ENCODE measurements at places on chromosomes 2 and 18. TPM values are rescaled to one million over a fixed set of nuclear protein-coding genes. Genes with fewer than 3 reads are reported as not detected.

DNA sequence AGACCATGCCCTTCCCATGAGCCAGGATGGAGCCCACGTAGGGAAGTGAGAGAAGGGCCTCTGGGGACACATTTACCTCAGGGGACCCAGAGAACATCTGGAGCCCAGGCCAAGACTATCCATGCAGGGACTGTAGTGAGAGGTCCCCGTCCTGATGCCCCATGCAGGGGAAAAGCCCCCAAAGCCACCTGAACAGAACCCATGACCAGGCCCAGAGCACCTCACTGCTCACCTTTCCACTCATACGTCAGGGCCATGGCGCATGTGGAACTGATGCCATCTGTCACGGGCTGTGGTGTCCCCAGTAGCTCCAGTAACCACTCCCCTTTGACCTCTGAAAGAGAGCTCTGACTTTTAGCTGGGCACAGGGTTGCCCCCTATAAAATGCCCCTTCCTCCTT, 106.5 kb upstream of the TEX51 start:
- no peak for DNase-seq

GRCh38 chr2:240178564-240178963, 38.1 kb upstream of the OTOS start:
- no peak for DNase-seq

DNA sequence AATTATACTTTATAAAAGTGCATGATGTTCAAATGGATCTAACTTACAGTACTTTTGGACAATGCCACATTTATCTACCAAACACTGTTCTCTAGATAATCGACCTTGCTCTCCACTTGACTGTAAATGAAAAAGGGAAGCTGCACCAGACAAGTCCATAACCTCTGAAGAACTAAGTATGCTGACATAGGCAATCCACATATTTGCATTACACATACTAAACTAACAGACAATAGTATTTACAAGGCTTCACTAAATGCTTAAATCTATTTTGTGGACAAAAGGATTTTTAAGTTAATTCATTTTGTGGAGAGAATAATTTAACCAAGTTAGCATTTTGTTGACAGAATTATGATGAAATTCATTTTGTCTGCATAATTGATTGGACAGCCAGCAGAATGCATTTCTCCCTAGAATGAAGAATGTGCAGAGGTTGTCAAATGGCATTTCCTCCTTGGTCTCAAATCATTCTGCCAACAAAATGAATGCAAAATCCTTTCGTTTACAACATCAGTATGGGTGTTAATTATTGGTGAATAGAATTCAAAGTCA, 520.9 kb downstream of the CPS1 start:
- no peak for DNase-seq

GRCh38 chr18:54828281-54828881, at the start of gene RAB27B:
TSS of gene RAB27B (plus strand) at chr18:54828477. CDS start at chr18:54877586, 49,109 bp downstream.
- peak; percentile 59 for DNase-seq

NEU4 gene
- not detected for total RNA-seq

DNA sequence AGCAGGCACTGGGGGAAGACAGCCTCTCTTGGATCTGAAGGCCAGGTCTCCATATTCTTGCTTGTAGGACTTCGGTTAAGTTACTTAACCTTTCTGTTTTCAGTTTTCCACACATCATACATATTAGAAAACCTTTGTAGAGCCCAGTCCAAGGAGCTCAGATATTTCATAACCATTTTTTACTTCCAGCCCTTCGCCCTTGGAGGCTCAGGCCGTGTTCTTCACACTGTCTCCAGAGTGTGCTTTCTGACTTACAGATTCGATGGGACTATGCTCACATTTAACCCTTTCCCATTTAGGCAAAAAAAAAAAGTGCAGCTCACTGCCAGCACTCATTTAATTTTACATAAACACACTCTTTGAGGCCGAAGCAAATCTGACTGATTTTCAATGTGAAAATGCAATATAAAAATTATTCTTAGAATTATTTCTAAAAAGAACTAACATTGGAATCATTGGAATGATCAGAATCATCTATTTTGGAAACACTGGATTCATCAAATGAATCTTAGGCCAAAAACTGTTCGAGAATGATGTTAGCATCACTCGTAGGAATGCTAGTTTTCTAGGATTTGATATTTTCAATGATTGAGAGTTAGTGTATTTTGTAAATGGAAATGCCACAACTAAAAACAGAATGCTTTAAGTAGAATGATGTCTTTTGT, 55.0 kb downstream of the MTHFD2 start:
- no peak for DNase-seq

GRCh38 chr18:34108206-34108605, 116.5 kb downstream of the NOL4 start:
- DNase-seq: no peak

TMEM169 gene
- total RNA-seq: 0.12 TPM

- DNase-seq: no peak
Measured at GRCh38 chr2:134319596-134320254, 65.9 kb downstream of the MGAT5 start.

DNA sequence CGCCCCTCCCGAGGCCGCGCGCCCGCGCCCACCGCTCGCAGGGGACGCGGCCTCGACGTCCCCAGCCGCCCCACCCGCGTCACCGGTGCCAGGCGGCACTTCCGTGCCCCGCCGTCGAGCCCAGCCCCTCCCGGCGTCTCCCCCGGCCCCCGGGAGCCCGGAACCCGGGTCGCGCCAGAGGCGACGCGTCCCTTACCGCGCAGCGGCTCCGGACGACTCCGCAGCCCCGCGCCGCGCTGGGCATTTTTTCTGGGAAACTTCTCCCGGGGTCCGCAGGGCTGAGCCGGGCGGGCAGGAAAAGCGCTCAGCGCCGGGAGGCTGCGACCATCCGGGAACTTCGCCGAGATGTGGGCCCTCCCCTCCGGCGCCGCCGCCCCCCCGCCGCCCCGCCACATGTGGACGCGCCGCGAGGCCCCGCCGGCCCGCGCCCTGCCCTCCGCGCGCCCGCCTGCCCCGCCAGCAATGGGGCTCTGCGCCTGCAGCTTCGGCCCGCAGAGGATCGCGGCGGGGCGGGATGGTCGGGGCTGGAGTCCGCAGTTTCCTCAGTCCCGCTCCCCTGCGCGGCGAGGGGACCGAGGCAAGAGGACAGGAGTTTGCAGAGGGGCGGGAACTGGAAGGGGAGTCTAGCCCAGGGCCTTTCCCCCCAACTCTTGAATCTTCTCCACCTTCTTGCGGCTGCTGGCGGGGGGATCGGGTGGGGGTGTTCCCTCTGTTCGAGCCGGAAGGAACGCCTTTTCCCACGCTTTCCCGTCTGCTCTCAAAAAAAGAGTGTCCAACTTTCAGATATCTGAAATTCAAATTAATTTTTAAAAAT, 81.5 kb downstream of the CHRNA1 start:
- no peak for DNase-seq

- peak; percentile 29 for DNase-seq
Measured at GRCh38 chr18:48923746-48924629, 26.8 kb downstream of the SMAD7 start.

DNA sequence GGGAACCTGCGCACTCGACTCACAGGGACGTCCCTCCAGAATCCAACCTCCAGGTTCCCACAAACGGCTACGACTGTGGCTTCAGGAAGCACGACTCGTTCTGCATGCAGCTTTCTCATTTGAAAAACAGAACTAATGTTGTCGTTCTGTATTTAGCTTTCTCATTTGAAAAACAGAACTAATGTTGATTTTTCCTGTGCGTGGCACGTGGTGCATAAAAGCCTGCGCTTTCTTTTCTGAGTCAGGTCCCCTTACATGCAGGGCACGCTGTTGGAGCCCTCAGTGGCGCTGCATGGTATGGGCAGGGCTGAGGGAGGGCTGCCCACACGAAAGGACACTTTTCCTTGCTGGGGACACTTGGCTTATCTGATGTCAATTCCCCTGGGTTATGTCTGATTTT, 124.3 kb downstream of the TMEM18 start:
- DNase-seq: no peak

DNA sequence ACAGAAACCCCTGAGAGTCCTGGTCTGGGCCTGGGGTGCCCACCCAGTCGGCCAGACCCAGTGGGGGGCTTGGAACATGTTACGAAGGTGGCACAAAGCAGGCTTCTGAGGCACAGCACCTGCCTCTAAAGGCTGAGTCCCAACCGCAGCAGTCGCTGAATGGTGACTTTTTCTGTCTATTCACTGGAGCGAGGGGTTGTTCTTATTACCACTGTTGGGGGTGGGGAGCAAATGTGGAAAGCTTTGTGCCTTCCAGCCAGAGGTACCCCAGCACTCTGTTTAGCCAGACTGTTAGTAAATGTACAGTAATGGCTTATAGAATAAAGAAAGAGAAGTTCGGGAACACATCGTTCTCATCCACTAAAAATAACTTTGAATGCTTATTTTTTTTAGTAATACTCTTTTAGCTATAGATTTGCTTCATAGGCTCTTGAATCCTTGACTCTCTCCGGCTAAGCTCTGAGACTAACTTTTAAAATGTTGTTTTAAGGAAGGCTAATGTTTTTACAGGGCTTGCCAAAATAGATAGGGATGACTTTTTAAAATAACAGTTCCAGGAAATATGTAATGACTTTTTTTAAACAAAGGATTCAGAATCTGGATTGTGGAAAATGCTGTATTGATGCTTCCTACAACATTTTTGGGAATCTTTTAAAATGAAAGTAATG, 23.4 kb upstream of the PTPN2 start:
- no peak for DNase-seq

DNA sequence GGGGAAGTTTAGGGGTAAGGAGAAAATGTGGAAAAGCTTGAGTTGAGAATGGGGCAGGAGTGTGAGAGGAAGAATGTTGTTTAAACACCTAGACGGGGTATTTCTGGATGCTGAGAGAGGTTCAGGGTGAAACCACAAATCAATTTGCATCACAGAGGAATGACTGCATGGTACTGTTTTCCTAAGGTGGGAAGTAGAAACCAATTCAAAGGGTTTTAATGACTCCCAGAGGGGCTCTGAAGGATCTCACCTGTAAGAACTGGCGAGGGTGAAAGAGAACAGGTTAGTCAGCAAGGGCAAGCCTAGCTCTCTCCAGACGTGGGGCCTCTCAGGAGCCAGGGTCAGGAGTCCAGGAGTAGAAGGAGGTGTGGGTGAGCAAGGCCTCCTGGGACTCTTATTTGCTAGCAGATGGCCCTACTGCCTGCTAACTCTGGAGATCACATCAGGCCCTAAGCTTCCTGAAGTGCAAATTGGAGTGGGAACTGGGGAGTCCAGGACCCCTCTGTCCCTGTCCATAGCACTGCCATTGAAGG, 133.0 kb upstream of the CELF4 start:
- DNase-seq: no peak

- DNase-seq: peak; percentile 9
Measured at GRCh38 chr2:69386360-69386759, 667 bp downstream of the GFPT1 start.

DNA sequence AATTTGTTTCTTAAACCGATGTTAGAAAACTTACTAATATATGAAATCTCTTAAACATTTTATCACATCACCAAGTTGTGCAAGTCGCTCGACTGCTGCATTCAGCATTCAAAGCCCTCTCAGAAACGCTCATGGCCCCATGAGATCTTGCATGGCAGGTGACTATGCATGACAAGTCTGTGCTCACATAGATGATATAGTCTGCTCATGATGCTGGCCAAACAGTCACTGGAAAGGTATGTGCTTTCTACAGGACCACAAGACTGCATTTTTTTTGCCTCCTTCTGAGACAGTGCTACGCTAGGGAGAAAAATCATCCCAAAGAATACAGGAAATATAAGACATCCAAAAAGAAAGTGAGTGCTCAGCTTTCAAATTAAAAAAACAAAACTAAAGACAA, 98.3 kb upstream of the ZBTB14 start:
- no peak for DNase-seq

- peak; percentile 59 for DNase-seq
Measured at GRCh38 chr18:986051-986450, 81.4 kb downstream of the ADCYAP1 start.

MSTN gene
- total RNA-seq: not detected

- DNase-seq: no peak
Measured at GRCh38 chr2:173353556-173353955, 1.1 kb upstream of the CDCA7 start.

OXER1 gene
- not detected for total RNA-seq

SCYGR8 gene
- not detected for total RNA-seq

GRCh38 chr2:25341753-25342371, at the start of gene DNMT3A:
TSS of gene DNMT3A (minus strand) at chr2:25341925. CDS start at chr2:25313984, 27,941 bp downstream.
- peak; percentile 80 for DNase-seq

GRCh38 chr2:10374362-10374943, 71.7 kb downstream of the HPCAL1 start:
- no peak for DNase-seq

DNA sequence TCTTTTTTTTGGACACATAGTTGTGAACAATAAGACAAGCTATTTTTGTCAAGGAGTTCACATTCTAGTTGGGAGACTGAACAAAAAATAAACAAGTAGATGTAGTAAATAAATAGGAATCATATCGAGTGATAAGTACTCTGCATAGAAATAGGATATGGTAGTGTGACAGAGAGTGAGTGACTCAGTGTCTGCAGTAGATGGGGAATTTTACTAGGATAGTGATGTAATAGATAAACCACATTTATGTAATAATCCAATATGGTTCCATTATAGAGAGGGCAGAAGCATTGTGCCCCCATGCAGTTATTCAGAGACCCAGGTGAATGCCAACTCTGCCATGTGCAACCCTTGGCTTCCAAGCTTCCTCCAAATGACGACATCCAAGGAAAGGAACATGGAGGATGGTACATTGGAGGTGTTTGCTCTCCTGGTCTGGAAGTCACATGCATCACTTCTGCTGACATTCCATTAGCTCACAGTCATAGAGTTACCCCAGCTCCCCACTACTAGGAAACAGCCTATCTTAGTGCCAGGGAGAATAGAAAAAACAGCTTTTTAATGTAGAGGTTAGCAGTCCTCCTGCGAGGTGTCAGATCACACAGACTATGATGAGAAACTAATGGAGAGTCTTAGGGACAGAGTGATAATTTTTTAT, 595.4 kb downstream of the NYAP2 start:
- no peak for DNase-seq

SCN3A gene
- total RNA-seq: not detected

TUBA4B gene
- total RNA-seq: not detected

XDH gene
- not detected for total RNA-seq

DNA sequence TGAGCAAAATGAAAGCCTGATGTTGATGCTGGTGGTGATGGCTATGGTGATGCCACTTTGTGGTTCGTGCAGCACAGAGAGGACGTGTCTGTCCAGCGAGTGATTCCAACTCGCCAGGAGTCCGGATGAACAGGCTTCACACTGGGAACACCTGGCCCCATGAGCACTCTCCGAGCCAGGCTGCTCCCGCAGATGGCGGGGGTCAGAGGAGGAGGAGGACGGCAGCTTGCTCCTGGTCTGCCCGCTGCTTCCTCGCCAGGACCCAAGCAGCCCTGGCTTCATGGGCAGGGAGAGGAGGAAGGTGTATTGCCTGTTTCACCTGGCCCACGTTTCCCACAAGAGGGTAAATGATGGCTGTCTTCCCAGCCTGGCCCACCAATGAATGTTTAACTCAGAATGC, 121.6 kb downstream of the MTCL1 start:
- DNase-seq: peak; percentile 79

- peak; percentile 76 for DNase-seq
Measured at GRCh38 chr2:24054366-24055010, 4.9 kb downstream of the FKBP1B start.

- no peak for DNase-seq
Measured at GRCh38 chr2:195543063-195543462, 114.0 kb upstream of the SLC39A10 start.

GRCh38 chr2:162308747-162309503, 9.6 kb downstream of the IFIH1 start:
- DNase-seq: no peak

MTIF2 gene
- 41.2 TPM for total RNA-seq

All from G401 (cell line).